ENCODE measurements at places on chromosomes 7 and 10. TPM values are rescaled to one million over a fixed set of nuclear protein-coding genes. Genes with fewer than 3 reads are reported as not detected.
A peak's percentile ranks its signal among the peaks of the same experiment; 100 is the strongest.

- no peak for DNase-seq
These were observed 27.0 kb downstream of the RAPGEF5 start for GRCh38 chr7:22329816-22330524.

GRCh38 chr7:39217783-39218182 is 240.1 kb downstream of the POU6F2 start:
- DNase-seq, result no peak

DNA sequence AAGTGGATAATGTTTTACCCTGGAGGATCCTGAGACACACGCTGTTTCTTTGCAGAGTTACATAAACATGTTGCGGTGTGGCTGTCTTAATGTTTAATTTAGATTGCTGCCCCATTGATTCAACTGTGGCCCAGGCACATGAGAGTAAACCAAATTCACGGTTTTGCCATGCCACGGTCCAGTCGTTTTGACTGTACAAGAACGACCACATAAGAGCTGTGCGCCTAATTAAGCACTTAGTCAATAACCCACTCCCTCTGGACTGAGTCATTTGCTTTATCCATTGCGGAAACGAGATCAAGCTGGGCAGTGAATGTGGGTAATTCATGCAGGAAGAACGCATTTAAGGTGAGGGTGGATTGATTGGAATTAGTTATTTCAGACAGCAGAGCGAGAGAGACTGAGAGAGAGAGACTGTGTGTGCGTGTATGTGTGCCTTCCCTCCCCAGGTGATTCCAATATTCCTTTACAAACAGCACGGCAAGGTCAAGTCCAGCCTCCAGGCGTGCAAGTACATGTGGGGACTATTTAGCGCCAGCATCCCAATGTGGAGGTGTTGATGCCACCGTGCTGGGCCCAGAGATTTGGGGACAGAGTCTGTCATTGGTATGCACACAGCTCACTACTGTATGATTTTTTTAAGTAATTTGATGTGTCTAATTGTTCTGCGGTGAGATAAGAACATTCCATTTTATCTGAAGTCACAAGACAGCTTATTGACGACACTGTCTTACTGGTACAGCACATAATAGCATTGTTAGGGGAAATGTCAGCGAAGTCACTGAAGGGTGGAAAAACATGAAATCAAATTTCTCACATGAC is 8.4 kb upstream of the TEX36 start:
- no peak for DNase-seq

NXPH1 gene
- not detected for total RNA-seq

DNA sequence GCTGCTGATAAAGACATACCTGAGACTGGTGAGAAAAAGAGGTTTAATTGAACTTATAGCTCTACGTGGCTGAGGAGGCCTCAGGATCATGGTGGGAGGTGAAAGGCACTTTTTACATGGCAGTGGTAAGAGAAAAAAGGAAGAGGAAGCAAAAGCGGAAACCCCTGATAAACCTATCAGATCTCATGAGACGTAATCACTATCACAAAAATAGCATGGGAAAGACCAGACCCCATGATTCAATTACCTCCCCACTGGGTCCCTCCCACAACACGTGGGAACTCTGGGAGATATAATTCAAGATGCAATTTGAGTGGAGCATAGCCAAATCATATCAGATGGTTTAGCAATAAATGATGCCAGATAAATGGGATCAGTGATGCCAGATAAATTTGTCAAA is 892.0 kb upstream of the CELF2 start:
- DNase-seq, result no peak

PKD1L1 gene
- 0.10 TPM for total RNA-seq

- no peak for DNase-seq
These were observed 787 bp downstream of the MAGI2 start for GRCh38 chr7:79452495-79453265.

GBX1 gene
- total RNA-seq, result not detected

DNA sequence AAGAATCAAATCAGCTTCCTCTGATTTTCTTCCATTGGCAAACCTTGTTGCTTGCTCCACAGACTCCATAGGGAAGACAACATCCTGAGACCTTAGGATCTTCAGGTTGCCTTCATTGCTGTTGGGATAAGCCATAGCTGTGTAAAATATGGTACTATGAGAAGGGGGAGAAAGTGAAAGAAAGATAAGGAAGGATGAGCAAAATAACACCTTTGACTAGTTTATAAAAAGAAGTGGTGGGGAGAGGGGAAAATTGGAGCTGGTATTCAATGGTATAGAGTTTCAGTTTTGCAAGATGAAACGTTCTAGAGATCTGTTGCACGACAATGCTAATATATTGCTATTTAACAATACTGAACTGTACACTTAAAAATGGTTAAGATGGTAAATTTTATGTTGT is 180.4 kb upstream of the PHYHIPL start:
- DNase-seq, result no peak

GRCh38 chr7:101861218-101861775 is 43.9 kb downstream of the CUX1 start:
- DNase-seq, result no peak

DNA sequence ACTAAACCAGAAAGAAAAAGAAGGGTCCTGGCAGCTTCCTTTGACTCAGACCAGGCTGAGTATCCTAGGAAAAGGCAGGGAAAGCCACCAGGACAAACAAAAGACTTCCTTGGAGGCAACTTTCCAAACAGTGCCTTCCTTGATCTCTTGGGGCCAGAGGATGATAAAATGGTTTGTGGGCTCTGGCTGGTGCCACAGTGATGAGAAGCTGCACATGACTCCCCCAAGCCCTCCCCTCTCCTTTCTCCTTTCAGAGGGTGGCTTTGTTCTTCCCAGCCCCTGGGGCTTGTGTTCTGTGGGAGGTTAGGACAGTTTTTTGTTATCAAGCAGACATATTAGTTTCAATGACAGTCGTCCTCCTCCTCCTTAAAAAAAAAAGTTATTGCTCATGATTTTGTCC is 183.2 kb downstream of the SEM1 start:
- DNase-seq, result no peak

- peak; percentile 23 for DNase-seq
These were observed 38.6 kb upstream of the TNRC18 start for GRCh38 chr7:5462216-5462615.

MTERF1 gene
- 23.4 TPM for total RNA-seq

DNA sequence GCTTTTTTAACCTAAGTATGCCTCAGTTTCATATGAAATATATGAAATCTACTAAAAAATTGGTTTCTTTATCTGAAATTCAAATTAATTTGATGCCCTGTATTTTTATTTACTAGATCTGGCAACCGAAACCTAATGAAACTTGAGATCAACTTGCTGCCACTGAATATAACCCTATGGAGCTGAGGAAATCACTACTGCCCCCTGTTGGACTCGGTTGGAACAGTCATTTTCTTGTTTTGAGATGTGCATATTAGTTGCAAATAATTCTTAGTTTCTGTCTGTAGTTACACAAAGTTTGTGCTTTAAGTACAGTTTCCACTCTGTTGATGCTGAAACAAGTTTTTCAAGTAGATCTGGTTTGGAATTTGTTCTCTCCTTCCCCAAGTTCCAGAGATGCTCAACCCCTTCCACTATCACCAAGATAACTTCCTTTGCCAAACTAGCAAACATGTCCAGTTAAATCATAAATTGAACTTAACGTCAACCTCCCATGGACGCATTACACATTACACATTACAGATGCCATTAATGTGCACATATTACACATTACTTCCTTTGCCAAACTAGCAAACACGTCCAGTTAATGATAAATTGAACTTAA is 22.2 kb upstream of the EXOC4 start:
- peak; percentile 42 for DNase-seq

HOXA4 gene
- total RNA-seq, result not detected

- DNase-seq, result peak; percentile 68
These were observed 33.9 kb downstream of the CACUL1 start for GRCh38 chr10:118720685-118721538.

FEZF1 gene
- total RNA-seq, result not detected

RNF133 gene
- total RNA-seq, result not detected

SPAM1 gene
- total RNA-seq, result not detected

- DNase-seq, result peak; percentile 7
These were observed 70.7 kb downstream of the CABCOCO1 start for GRCh38 chr10:61733358-61733940.

GRCh38 chr7:129719980-129720732 is 108.6 kb downstream of the NRF1 start:
- no peak for DNase-seq

DNA sequence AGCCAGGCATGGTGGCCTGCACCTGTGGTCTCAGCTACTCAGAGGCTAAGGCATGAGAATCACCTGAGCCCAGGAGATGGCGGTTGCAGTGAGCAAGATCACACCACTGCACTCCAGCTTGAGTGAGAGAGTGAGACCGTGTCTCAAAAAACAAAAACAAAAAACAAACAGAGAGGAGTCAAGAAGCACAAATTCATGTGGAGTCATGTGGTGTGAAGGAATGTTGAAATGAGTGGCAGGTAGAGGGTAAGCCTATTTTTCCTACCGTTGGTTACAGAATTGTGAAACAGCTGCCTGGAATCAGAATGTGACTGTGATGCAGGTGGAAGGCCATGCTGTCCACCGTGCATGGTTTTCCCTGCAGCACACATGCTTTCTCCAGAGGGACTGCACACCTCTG is 23.7 kb upstream of the NUB1 start:
- DNase-seq, result no peak

DNA sequence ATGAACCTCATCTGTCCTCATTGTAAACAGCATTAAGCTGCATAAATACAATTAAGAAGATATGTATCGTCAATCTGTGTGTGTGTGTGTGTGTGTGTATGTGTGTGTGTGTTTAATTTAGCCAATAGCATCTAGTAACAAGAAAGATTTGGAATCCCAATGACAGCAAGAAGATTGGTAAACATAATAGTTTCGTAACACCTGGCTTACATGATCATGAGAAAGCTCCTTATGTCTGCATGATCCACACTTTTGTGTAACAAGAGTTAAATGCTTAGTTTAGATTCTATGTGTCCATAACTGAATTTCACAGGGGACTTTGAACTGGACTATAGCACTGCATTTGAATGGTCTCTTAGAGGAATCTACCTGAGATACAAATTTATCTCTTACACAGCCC is 191.0 kb upstream of the BET1 start:
- DNase-seq, result no peak

CTTNBP2 gene
- not detected for total RNA-seq

OR2A42 gene
- total RNA-seq, result not detected

DNA sequence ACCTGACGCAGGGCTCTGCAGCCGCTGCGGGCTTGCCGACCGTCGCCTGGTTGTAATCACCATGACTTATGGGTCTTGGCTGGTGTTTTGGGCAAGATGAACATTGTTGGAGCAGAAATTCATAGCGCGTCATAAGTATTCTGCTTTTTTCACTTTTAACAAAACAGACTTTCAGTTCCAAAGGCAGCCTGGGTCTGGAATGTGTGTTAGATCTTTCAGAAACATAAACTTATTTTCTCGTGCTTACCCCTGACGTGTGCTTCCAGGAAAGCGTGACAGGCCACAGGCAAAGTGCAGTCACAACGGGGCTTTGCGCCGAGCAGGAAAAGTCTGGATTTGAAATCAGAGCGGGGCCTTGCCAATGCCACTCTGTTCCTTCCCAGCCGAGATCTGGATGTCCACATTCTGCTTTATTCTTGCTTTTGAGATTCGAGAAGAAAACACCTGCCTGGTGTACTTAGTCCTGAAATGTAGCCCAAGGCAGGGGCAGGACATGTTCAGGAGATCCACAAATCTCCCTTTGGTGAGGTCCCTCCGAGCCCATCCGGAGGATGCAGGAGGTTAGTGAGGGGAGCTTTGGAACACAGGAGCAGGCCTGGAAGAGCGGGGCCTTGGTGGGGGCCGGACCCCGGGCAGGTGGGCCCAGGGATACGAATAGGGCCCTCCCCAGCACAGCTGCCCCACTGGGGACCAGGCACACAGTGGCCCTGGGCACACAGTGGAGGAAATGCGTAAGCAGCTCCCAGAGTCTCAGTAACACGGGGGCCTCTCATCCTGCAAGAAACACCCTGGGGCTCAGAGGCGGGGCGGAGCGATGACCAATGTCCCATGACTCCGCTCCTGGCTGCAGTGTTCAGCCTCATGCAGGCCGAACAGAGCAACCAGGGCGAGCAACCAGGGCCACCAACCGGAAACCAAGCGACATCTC is 49.5 kb upstream of the EBF3 start:
- no peak for DNase-seq

DNA sequence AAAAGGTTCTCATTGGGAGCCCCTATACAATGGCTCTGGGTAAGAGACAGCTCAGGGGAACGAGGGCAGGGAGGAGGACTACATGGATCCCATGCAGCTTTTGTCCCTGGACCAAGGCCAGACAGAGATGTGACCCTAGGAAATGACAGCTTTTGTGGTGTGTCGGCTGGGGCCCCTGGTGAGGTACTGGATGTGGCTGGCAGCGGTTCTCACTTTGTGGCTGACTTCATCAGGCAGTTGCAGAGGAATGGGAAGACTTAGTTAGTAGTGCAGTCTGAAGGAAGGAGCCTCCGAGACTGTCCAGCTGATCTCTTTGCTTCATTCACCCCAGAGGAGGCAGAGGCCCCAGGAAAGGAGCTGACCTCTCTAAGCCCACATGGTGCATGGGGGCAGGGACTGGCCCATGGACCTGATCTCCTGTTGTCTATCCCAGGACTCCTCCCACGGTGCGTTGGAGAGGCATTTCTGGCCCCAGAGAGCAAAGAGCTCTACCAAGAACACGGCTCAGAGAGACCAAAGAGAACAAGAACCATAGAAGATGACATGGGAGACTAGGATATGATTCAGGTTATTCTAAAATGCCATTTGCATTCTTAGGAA is 202.9 kb downstream of the RPS24 start:
- no peak for DNase-seq

- DNase-seq, result peak; percentile 47
These were observed 40.5 kb downstream of the AOAH start for GRCh38 chr7:36683695-36684357.

- DNase-seq, result peak; percentile 17
These were observed 11.7 kb upstream of the CALML3 start for GRCh38 chr10:5512881-5513612.

DNA sequence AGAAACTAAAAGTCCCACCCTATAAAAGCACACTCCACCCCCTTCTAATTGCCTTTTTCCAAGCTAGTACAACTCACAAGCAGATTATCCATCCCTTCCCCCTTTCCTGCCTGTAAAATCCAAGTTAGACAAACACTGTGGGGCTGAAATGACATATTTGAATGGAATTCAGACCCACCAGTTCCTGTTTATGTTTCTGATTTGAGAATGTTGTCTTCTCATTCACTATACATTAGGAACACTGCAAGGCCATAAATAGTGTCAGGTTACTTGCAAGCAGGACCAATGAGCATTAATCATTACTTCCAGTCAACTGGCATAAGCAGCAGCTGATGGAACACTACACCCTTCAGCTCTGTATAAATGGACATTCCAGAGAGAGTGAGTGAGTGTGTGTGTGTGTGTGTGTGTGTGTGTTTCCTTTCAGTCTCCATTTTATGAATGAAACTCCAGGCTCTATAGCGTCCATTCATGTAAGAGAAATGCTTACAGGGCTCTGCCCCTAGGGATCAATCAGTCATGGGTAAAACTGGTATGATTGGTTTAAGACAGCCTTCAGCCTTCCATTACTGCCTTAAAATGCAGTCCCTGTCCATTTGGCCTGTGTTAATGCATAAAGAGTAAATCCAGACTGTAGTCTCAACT is 69.3 kb downstream of the ETV1 start:
- DNase-seq, result no peak

GRCh38 chr7:79282882-79283602 is 170.4 kb downstream of the MAGI2 start:
- no peak for DNase-seq

Data from activated T-cell treated with anti-CD3 and anti-CD28 coated beads, Interleukin-2, amount 50 U/mL, for 72 hours (primary cell).